GM13976 (cell line): ENCODE measurements at places on chromosomes 11 and 22.

DNA sequence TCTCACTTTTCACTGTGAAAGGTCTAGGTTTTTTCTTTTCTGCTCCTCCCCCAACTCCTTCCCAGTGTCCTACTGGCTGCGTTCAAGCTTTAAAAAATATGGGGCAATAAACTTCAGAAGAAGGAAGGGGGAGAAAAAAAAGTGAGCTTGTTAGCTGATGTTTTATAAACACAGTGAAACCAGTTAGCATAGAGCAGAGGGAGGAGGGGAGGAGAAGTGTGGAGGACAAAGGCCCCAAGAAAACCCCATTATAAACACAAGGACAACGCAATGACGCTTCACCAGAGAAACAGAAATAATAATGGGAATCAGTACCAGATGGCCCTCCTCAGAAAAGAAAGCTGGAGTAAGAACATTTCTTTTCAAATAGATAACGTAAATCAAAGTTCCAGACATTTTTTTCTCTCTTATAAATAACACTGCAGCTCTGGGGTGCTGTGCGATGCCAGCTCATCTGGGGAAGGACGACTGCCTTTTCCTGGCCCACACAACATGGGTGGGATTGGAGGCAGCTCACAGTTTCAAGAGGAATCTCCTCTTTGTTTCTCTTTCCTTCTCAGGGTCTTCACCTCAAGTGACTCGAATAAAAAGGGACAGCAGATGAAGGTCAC is 235.4 kb upstream of the NARS2 start:
- DNase-seq: no peak

- peak; percentile 62 for DNase-seq
Measured at GRCh38 chr22:24400726-24401596, 26.4 kb upstream of the ADORA2A start.

GRCh38 chr11:1959786-1960185 is 12.7 kb downstream of the MRPL23 start:
- no peak for DNase-seq

DNA sequence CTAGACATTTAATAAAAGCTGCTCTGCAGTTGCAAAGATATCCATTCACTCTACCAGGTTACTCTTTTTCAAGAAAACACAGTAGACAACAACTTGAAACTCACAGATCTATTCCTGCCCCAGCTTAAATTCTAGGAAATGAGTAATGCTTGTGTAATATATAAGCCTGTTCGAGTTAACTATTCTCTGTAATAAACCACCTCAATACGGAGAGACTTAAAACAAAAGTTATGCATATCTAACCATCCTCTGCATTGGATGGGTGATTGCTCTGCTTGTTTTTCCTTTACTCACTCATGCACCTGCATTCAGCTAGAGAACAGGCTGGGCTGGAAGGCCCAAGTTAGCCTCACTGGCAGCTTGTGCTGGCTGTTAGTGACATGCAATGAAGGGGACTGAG is 13.3 kb downstream of the LRRC4C start:
- no peak for DNase-seq

- DNase-seq: no peak
Measured at GRCh38 chr22:42156598-42156997, 26.0 kb upstream of the CYP2D6 start.

GRCh38 chr11:11148104-11148509 is 204.9 kb downstream of the CSNK2A3 start:
- no peak for DNase-seq

- no peak for DNase-seq
Measured at GRCh38 chr11:65090628-65091027, 5.4 kb upstream of the VPS51 start.

DNA sequence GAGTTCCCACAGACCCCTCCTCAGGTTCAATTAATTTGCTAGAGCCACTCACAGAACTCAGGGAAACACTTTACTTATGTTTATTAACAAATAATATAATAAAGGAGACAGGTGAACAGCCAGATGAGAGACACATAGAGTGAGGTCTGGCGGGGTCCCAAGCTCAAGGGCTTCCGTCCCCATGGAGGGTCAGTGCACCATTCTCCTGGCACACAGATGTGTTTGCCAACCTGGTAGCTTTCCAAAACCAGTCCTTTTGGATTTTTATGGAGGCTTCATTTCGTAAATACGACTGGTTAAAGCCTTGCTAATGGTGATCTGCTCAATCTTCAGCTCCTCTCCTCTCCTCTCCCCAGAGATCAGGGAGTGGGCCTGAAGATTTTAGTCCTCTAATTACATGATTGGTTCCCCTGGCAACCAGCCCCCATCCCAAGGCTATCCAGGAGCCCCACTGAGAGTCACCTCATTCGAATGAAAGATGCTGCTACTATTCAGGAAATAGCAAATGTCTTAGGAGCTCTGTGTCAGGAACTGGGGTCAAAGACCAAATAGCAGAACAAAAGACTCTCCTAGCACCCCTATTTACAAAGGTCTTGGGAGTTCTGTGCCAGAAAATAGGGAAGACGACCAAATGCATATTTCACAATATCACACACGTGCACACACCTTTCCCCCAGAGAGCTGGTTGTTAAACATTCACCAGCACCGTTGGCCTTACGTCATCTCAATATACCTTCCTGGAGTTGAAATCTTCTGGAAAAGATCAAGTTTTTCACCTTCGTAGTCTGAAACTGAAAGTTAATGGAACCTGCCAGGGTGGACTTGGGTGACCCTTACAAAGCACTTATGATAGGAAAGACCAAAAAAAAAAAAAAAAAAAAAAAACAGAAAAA is 23.8 kb upstream of the CAPRIN1 start:
- no peak for DNase-seq

DNA sequence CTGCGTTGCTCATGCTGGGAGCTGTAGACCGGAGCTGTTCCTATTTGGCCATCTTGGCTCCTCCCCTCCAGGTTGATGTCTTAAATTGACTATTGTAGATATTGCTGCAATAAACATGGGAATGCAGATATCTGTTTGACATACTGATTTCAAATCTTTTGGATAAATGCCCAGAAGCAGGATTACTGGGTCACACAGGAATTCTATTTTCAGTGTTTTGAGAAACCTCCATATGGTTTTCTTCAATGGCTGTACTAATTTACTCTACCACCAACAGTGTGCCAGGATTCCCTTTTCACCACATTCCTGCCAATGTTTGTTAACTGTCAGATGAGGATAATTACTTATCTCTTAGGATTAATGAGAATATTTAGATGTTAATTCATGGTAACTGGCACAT is 467.0 kb downstream of the LUZP2 start:
- no peak for DNase-seq

GRCh38 chr11:59574467-59574866 is 41.1 kb downstream of the OSBP start:
- no peak for DNase-seq

GRCh38 chr22:46471901-46472721 is 65.3 kb downstream of the CELSR1 start:
- DNase-seq: no peak

GRCh38 chr11:61685617-61685967 is 5.4 kb downstream of the DAGLA start:
- no peak for DNase-seq

- DNase-seq: no peak
Measured at GRCh38 chr11:120352405-120352804, 16.2 kb downstream of the ARHGEF12 start.

DNA sequence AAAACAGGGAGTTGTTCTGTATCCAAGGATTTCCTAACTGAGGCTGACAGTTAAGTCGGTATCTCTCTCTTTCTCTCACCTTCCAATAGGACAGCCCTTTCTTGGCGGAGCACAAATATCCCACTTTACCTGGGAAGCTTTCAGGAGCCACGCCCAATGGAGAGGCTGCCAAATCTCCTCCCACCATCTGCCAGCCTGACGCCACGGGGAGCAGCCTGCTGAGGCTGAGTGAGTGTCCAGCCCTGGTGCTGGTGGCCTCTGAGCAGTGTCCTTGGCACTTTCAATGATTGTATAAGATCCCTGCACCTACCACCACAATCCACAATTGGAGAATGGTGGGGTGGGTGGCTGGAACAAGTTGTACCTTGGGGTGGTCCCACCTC is 33.7 kb downstream of the CYB5R2 start:
- no peak for DNase-seq

- DNase-seq: peak; percentile 77
Measured at GRCh38 chr11:128630367-128631230, 43.2 kb upstream of the ETS1 start.

DNA sequence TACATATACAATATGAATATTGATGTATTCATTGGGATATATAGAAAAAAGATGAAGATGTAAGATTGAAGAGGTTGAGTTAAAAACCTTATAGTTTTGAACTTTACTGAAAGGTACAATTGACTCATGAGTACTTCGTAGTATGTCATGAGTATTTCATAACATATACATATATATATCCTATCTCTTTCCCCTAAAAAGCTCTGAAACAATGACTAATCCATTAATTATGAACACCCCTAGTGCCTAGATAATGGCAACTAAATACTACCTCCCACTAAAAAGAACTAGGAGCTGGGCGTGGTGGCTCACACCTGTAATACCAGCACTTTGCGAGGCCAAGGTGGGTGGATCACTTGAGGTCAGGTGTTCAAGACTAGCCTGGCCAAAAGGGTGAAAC is 31.5 kb downstream of the SLC35F2 start:
- no peak for DNase-seq

DNA sequence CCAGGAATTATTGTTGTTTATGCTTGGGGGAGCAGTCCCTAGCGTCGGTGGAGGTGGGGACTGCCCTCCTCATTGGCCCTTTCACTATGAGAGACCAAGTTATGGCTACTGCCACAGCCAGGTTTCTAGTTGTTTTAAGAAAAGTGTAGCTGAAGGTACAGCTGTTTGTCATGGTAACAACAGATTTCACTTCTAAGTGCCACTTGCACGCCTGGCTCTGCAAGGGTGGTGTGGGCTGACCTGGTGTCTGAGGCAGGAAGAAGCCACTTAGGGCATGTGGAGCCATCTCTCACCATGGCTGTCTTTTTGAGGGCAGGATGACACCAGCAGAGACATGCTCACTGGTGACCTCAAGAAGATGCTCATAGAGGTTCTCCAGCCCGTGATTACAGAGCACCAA is 46.3 kb upstream of the MPEG1 start:
- no peak for DNase-seq

GRCh38 chr11:39641751-39642150 is 1817.7 kb downstream of the LRRC4C start:
- DNase-seq: no peak

DNA sequence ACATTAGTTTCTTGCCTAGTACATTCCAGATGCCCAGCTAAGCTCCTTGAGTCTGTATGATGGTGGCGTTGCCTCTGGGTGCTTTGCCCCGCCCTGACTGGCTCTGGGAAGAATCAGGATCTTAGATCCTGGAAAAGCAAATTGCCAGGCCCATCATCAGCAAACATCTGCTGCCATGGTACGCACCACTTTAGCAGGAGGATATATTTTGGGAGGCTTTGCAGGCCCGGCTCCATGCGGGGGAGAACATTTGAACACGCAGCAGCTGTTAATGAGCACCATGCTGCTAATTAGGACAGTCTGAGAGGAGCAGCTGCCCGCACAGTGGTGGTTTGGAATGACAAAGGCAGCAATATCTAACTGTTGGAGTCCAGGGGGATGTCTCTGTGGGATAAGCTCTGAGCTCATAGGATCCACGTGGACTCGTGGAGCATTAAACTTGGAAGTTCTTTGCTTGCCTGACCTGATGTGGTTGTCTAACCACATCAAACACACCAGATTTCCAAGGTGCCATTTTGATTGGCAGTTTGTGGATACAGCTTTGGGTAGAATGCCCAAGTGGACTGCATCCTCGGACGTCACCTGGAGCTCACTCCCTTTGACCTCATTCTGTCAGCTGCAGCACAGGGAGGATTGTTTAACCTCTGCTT is 217.0 kb upstream of the ZBED5 start:
- DNase-seq: no peak

GRCh38 chr11:26721948-26722475 is at the start of gene SLC5A12:
Gene SLC5A12, minus strand, starts transcription at chr11:26722060. Its CDS starts 346 bp downstream, at chr11:26721714.
- no peak for DNase-seq

DNA sequence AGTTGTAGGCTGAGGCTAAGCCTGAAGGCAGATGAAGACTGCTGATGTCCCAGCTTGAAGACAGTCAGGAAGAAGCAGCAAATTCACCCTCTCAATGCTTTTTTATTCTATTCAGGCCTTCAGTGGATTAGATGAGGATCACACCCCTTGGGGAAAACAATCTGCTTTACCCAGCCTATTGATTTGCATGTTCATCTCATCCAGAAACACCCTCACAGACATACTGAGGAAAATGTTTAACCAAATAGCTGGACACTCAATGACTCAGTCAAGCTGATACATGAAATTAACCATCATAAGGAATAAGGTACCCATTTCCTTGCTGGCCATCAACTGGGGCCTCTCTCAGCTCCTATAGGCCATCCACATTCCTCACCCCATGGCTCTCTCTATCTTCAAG is 549.9 kb upstream of the CCDC90B start:
- DNase-seq: no peak

DNA sequence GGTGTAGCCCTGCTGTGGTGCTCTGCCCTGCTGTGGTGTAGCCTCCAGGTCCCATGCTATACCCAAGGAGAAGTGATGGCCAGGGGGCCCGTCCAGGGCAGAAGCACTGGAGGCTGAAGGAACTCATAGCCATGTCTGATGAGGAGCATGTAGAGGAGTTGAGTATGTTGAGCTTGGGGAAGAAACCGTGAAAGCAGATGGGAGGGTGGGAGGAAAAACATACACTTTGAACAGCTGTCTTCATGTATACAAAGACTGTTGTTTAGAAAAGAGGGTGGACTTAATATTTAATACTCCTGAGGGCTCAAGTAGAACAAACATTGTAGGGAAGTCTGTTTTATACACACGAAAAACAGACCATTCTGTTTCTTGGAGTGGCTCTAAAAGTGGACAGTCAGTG is 26.6 kb upstream of the TTC12 start:
- no peak for DNase-seq

DNA sequence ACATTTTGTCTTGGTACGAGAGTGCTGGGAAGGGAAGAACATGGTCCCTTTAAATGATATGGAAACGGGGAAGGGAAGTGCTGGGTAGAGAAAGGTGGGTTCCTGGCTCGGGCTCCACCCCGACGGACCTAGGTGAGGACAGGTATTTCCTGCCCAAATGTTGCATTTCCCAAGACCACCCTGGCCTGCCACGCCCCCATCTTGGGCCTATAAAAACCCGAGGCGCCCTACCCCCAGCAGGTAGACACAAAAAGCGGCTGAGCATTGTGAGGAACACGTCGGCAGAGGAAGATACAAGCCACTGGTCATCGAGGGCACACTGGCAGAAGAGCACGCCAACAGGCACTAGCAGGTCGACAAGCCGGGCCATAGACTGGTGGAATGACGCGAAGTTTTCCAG is 99.4 kb downstream of the AASDHPPT start:
- DNase-seq: no peak

DNA sequence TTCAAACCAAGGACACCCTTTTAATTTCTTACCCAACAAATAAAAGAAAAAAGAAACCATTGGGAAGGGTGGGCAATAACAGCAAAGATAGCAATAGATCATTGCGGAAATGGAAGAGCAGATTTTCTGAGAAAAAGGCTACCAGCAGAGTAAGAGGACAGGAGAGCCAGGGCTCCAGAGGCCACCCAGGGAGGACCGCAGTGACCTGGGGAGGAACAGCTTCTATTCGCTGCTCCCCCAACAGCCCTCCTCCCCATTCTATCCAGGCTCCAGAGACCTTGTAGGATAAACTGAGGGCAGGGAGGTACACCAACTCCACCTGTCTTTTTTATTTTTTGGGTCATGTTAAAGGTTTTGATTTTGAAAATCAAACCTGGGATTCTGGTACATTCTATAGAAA is 59.8 kb downstream of the SYN3 start:
- DNase-seq: no peak

- DNase-seq: no peak
Measured at GRCh38 chr22:32652645-32653270, 148.7 kb upstream of the TIMP3 start.
